ENCODE measurements at places on chromosomes 11 and 22. TPM values are rescaled to one million over a fixed set of nuclear protein-coding genes. Genes with fewer than 3 reads are reported as not detected.

RFPL1 gene
- total RNA-seq: not detected

CRYBB2 gene
- not detected for total RNA-seq

PARVG gene
- 5.7 TPM for total RNA-seq

DNA sequence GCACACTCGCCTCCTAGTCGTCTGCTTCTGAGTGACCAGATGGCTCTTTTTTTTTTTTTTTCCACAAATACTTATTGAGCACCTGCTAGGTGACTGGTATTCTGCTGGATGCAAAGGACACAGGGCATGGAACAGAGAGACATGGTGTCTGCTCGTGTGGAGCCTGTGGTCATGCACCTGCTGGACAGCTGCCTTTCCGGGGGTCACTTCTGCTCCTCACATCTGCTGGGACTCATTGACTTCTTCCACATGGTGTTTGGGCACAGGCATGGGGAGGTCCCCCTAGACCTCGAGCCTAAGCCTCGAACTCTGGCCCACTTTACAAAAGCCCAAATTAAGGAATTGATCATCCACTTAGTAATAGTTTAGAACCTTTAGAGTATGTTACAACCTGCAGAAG is 39.5 kb upstream of the EMID1 start:
- DNase-seq: no peak

DNA sequence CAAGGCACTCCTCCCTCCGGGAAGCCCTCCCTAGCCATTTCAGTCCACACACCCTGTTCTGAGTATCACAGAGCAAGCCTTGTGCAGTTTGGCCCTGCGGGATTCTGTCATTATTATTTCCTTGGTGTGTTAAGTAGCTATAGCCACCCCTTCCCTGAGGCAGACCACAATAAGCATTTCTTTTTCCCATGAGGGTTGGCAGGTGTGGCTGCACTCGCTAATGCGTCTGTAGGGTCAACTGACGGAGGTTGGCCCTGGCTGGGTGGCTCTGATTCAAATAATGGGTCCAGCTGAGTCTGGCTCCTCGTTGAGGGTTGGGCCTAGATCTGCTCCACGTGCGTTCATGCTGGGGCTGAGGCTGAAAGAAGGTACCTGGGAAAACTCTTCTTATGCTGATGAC is 5.1 kb downstream of the F2 start:
- no peak for DNase-seq

GRCh38 chr11:91435694-91436395 is 788.8 kb upstream of the FAT3 start:
- DNase-seq: no peak

GRCh38 chr22:22884010-22884887 is 3.4 kb upstream of the IGLL5 start:
- no peak for DNase-seq

GRCh38 chr22:23291806-23292452 is 111.6 kb downstream of the BCR start:
- DNase-seq: no peak

Measured in skin of body (tissue), 3 donors.